ENCODE measurements at places on chromosomes 11 and 22. TPM values are rescaled to one million over a fixed set of nuclear protein-coding genes. Genes with fewer than 3 reads are reported as not detected.

ACAT1 gene
- 83.3 TPM for polyA plus RNA-seq

GRCh38 chr22:20131859-20132685 lies 468 bp downstream of the ZDHHC8 start:
- DNase-seq, result no peak

TRIM51 gene
- polyA plus RNA-seq, result not detected

DNA sequence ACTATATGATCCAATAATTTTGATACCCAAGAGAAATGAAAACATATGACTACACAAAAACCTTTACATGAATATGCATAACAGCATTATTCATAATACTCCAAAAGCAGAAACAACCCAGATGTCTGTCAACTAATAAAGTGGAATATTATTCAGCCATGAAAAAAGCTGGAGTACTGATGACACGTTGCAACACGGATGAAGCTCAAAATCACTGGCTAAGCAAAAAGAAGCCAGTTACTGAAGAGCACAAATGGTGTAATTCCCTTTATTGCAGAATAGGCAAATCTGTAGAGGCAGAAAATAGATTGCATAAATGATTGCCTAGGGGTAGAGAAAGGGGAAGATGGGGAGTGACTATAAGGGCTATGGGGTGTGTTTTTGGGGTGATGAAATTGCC lies 117.6 kb upstream of the FGF3 start:
- DNase-seq, result no peak

PANX3 gene
- polyA plus RNA-seq, result not detected

THAP7 gene
- polyA plus RNA-seq, result 55.0 TPM

GRCh38 chr22:45552580-45553350 lies 50.1 kb downstream of the FBLN1 start:
- DNase-seq, result no peak

DNA sequence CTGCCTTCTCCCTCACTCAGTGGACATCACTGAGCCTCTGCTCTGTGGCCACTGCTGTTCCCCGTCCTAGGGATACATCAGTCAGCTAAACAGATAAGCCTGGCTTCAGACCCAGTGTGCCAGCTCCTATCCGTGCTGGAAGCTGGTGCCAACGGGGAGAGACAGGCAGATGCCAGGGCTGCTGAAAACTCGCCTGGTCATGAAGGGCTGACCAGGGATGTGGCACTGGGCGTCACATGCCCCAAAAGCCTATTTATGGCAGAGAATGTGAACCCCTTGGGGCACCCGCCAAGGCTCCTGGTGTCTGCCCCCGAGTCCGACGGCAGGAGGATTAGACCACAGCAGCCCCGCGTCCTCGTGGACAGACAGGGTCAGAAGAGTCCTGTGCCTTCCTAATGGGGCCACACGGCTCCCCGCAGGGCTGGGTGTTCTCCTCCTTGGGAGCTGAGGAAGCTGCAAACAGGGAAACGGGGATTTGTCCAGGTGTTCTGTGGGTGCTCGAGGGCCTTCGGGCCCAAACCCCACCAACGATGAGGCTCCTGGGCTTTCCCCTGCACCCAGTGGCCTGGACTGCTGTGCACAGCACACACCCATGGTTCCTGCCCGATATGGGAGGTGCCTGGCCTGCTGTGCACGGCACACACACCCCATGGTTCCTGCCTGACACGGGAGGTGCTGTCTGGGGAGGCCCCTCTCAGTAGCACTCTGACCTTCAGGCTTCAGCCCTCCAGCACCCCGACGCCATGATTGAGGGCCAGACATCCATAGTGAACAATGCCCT lies 19.9 kb downstream of the ANO1 start:
- DNase-seq, result no peak

- no peak for DNase-seq
These were observed 4.2 kb downstream of the USP2 start for GRCh38 chr11:119377112-119377901.

- DNase-seq, result no peak
These were observed 208.1 kb downstream of the CTTN start for GRCh38 chr11:70606248-70606950.

DNA sequence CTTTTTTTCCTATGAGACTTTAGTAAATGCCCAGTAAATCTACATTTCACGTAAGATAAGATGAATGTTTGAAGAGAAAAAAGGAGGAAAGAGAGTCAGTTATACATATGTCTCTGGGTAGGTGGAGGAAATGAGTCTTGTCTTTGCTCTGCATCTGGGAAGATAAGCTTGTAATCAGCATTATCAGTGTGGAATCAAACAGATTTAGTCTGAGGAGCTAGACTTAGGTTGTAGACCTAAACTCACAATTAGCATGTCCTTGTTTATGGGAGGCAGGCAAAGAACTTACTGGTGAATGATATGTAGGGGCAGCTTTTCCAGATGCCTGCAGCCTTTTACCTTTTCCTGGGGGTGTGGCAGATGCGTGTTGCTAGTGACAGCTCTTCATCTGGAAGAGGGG lies 962.3 kb downstream of the TBC1D22A start:
- no peak for DNase-seq

- DNase-seq, result no peak
These were observed 35.9 kb upstream of the POU2AF1 start for GRCh38 chr11:111414936-111415335.

GRCh38 chr22:26476705-26477340 lies 6.8 kb downstream of the HPS4 start:
- no peak for DNase-seq

- DNase-seq, result no peak
These were observed 47.1 kb upstream of the HORMAD2 start for GRCh38 chr22:30033137-30033536.

DNA sequence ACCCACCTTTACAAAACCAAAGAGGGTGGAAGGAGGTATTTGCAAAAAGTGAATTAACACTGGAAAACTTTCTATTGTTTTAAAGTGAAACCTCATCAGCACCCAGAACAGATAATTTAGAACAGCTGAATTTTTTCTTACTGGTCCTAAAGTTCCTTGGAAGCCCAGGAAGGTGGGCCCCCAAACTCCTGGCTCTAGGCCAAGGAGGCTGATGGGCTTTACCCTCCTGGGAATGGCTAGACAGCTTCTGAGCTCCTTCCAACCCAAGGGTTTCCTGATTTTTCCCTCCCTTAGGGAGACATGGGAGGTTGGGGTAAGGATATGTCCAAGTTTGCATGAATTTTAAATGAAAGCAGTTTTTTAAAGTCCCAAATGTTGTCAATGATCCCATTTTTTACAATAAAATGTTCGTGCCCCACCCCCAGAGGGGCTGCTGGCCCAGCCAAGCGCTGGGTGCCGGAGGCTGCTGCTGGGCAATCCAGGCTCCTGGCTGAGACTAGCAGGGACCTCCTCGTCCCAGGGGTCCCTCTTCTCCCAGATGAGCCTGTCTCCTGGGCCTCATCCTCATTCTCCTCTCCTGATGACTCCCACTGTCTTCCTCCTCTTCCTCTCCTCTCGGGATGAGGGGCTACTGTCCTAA lies 28.4 kb downstream of the RELT start:
- no peak for DNase-seq

ZBTB16 gene
- 95.2 TPM for polyA plus RNA-seq

DNA sequence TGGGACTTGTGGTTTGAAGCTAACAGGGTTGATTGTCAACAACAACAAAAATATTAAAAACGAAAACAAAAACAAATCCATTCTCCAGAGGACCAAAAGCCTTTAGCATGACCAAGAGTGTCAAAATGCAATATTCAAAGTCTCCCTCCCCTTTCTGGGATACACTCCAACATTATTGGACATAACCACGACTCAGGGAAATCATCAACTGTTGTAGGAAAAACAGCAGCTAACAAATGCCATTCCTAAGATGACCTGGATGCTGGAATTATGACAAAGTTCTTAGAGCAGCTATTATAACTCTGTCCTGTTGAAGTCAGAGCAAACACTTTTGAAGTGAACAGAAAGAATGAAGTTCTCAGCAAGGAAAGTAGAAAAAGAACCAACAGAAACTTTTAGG lies 143.0 kb downstream of the TMEM135 start:
- DNase-seq, result no peak

OR2AG1 gene
- not detected for polyA plus RNA-seq

GRCh38 chr22:39815932-39816331 lies 77.6 kb downstream of the ENTHD1 start:
- DNase-seq, result no peak

- no peak for DNase-seq
These were observed 29.3 kb downstream of the FAT3 start for GRCh38 chr11:92253945-92254344.

- DNase-seq, result no peak
These were observed at the start of gene WNT7B for GRCh38 chr22:45977003-45977411. Gene WNT7B (minus strand): TSS chr22:45977162. CDS start chr22:45976754, 408 bp downstream.

DNA sequence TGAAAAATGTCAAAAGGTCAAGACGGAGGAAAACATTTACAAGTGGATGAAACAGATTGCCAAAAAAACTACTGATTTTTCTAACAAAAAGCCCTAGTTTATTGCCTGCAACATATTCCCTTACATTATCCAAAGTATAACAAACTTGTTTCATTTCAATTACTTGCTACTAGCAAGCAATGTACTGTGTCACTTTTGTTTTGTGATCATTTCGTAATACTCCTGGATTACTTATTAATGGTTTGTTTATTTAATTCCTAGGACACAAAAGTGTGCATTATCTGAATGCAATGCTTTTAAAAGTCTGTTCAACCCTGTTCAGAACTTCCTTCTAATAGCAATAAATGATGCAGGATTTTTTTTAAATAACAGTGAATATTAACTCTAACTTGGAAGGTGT lies 50.9 kb downstream of the CCDC34 start:
- DNase-seq, result no peak

- DNase-seq, result no peak
These were observed 15.5 kb downstream of the MUC15 start for GRCh38 chr11:26556582-26556981.

- DNase-seq, result no peak
These were observed 32.7 kb downstream of the VSTM5 start for GRCh38 chr11:93817426-93818348.

DNA sequence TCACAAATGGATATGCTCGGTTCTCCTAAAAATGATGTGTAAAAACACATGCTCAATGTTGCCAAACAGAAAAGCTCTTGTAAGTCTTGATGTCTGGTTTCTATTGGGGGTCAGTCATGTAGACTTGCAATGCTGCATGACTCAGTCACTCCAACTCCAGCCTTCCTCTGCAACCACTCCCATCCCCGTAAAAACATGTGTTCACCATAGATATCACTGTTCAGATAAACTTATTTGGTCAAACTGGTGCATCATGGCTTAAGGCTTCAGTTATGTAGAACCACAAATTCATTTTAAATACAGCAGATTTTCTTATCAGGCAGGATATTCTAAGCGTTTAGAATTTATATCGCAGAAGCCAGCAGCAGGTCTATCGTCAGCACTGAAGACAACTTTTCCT lies 298.4 kb upstream of the LUZP2 start:
- DNase-seq, result no peak

CCDC81 gene
- 1.2 TPM for polyA plus RNA-seq

- no peak for DNase-seq
These were observed 8.2 kb downstream of the DGCR8 start for GRCh38 chr22:20088263-20088648.

GRCh38 chr22:23074451-23074850 lies 4.1 kb downstream of the GNAZ start:
- no peak for DNase-seq

DNA sequence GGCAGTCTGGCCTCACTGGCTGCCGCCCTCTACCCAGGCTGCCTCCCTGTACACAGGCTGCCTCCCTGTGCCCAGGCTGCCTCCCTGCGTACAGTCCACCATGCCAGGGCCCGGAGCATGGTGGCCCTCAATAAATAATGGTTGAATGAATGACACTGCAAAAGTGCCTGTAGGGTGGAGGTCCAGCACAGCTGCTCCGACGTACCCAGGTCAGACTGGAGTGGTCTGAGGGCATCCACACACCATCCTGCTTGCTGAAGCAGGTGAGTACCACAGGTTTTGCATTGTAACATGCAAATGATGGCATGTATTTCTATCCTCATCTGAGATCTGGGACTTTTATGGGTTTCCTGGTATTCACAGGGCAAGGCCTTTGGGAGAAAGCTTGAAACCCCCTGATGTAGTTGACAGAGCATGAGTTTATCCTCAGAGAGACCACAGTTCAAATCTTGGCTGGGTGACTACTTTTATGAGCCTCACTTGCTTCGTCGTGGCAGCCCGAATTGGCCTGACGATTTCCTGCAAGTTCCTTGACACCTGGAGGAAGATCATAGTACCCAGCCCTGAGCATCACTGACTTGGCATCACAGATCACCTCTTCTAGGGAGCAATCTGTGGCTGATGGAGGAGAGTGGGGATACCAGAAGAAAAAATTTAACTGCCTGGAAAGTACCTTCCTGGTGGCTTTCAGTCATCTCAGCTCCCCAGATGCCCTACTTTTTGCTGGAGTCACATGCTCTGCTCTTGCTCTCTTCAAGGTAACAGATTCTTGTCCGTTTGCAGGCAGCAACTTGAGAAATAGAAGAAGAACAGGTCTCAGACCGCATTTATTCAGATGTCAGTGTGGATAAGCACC lies 16.0 kb upstream of the CYB5R3 start:
- DNase-seq, result no peak

- no peak for DNase-seq
These were observed 7.9 kb downstream of the SNAP29 start for GRCh38 chr22:20866736-20867135.

DNA sequence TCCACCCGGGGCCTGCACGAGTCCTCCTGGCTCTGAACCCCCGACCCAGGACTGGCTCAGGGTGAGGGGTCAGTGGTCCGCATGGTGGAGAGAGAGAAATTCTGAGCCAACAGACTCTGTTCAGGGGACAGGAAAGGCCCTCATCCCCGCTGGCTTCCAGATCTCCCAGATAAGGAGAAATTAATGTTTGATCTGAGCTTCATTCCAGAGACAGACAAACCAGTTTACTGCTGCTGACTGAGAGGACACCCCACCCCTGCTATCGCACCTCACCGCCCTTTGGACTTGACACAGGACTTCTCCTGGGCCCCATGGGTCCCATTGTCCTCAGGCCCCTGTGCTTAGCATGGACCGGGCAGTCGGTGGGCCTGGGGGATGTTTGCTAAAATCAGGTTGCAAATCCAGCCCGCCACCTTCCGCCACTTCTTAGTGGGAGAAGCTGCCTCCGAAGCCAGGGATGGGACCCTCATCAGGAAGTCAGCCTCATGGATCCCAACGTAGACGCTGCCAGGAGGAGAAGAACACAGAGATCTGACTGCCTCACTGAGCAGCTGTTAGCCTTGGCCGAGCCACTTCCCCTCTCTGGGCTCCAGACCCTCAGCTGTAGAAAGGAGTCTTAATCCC lies 11.2 kb upstream of the UPK3A start:
- no peak for DNase-seq

DNA sequence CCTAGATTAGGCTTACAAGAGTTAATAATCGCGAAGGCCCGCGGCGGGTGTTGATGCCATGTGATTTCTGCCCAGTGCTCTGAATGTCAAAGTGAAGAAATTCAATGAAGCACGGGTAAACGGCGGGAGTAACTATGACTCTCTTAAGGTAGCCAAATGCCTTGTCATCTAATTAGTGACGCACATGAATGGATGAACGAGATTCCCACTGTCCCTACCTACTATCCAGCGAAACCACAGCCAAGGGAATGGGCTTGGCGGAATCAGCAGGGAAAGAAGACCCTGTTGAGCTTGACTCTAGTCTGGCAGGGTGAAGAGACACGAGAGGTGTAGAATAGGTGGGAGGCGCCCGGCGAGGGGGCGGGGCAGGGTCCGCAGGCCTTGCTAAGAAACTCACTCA lies 65.5 kb downstream of the AAMDC start:
- no peak for DNase-seq

OR52M1 gene
- polyA plus RNA-seq, result not detected

- no peak for DNase-seq
These were observed 4.7 kb downstream of the SHANK2 start for GRCh38 chr11:71247551-71248250.

Data from urinary bladder (tissue), 4 donors.